ENCODE measurements at places on chromosomes 6 and 20. TPM values are rescaled to one million over a fixed set of nuclear protein-coding genes. Genes with fewer than 3 reads are reported as not detected.

GRCh38 chr6:53391170-53391569 is 42.4 kb upstream of the ELOVL5 start:
- no peak for DNase-seq

DNA sequence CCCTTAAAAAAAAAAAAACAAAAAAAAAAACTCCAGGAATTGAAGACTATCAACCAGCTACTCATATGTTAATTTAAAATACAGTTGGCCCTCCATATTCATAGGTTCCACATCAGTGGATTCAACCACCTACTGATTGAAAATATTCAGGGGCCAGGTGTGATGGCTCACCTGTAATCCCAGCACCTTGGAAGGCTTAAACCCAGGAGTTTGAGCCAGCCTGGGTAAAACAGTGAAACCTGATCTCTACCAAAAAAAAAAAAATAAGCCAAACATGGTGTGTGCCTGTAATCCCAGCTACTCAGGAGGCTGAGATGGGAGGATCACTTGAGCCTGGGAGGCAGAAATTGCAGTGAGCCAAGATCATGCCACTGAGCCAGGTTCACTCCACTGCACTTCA is 72.4 kb upstream of the SMIM8 start:
- no peak for DNase-seq

- DNase-seq = no peak
Observed at GRCh38 chr6:13009461-13009860, 292.9 kb downstream of the PHACTR1 start.

KHDC1L gene
- not detected for total RNA-seq

GRCh38 chr6:87364602-87365252 is 20.1 kb downstream of the C6orf163 start:
- DNase-seq = no peak

GRCh38 chr6:108451816-108452215 is 108.9 kb upstream of the FOXO3 start:
- DNase-seq = no peak

DNA sequence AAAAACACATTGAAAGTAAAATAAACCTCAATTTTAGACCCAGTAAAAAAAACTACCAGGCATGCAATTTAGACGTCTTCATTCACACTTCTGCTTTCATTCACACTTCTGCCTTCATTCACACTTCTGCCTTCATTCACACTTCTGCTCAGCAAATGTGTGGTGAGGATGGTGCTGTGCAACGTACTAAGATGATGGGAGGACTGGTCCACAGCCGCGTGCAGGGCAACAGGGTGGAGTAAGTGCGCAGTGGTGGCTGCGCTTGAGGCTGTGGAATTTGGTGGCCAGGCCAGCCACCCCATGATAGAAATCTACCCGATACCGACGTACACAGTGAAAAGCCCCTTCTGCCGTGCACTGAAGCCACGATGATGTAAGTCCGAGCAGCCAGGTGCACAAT is 114.3 kb upstream of the CD93 start:
- DNase-seq = no peak

NFATC2 gene
- total RNA-seq = 0.06 TPM

DNA sequence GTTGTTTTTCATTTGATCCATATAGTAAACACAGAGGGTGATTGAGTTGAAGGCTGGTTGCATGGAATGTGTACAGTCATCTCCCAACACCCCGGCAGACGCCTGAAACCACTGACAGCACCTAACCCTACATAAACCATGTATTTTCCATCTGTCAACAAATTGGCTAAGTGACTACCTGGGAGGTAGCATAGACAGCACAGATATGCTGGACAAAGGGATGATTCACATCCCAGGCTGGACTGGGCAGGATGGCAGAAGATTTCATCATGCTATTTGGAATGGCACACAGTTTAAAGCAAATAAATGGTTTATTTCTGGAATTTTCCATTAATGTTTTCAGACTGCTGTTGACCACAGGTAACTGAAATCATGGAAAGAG is 4.4 kb upstream of the VIP start:
- peak; percentile 14 for DNase-seq

All from LHCN-M2 (cell line).